SK-N-SH (cell line): ENCODE measurements at places on chromosomes 4 and X.

GRCh38 chrX:16739574-16739973 is 20.2 kb downstream of the SYAP1 start:
- DNase-seq, result no peak

DNA sequence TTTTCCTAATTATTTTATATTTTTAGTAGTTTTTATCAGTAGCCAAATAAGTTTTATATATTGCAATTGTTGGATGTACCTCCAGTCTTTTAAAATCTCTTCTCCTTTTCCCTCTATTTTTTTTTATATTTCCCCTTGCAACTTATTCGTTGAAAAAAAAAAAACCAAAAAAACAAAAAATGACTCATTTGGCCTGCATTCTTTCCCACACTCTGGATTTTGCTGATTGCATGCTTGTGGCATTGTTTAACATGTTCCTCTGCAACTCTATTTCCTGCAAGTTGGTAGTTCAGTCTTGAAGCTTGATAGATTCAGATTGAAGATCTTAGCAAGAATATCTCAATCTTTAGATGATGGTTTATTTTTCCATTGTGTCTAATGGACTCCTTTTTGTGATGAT is 260.6 kb upstream of the BOD1L1 start:
- no peak for DNase-seq

DNA sequence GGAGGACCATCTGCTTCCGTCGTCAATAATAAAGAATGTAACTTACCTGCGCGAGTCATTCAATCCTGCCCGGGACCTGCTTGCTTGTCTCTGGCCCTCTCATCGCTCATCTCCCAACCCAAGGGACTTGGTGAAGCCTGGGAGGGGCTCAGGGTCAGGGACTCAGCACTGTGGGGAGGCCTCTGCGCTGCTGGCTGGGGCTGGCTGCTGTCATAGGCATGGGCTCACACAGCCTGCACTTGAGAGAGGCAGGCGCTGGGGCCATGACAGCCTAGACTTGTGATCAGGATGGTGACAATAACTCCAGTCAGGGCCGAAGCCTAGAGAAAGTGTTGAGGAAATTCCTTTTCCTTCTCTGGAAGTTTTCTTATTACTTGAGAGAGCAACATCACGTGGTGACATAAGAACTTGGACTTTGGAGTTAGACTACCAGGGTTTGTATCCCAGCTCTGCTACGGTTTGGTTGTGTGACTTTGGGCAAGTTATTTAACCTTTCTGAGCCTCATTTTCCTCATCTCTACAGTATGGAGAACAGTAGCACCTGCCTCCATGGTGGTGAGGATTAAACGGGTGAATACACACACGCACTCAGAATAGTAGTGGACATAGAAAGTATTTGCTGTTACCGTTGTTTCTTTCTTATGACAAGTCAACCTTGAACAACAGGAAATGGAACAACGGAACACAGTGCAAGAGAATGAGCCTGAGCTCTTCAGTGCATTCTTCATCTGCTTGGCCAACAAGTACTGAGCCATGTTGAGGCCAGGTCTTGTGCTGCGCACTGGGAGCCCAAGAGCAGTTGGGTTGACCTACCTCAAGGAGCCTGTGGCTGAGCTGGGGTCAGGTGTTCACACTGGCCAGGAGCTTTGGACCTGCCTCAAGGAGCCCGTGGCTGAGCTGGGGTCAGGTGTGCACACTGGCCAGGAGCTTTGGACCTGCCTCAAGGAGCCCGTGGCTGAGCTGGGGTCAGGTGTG is 60.5 kb downstream of the TBC1D14 start:
- no peak for DNase-seq

- DNase-seq, result no peak
Observed at GRCh38 chr4:180610324-180610723, 1632.9 kb upstream of the TENM3 start.

GRCh38 chr4:66331761-66332160 is 661.5 kb upstream of the EPHA5 start:
- no peak for DNase-seq
